Stimulated activated CD4-positive, alpha-beta T cell treated with anti-CD3 and anti-CD28 coated beads, Interleukin-4, amount 100 ng/mL, for 1 hour (primary cell): ENCODE measurements at places on chromosomes 5 and 9.

DNA sequence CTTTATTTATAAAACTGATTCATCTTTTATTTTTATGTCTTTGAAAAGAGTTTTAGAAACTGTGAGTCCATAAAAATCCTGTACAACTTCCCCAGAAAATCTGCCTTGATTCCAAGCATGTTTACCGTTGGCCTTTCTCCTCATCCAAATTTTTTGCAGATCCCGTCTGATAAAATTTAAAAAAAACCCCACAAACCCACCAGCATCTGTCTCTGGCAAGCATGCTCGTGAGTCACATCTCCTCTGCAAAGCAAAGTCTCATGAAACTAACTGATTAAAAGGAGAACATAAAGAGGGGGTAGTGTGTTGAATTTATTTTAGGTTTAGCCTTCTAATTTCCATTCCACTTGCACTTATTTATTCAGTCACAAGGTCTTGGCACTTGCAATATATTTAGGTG is 109.4 kb downstream of the MAT2B start:
- DNase-seq = no peak

- no peak for DNase-seq
Measured at GRCh38 chr5:6083311-6083978, 294.9 kb downstream of the MED10 start.

DNA sequence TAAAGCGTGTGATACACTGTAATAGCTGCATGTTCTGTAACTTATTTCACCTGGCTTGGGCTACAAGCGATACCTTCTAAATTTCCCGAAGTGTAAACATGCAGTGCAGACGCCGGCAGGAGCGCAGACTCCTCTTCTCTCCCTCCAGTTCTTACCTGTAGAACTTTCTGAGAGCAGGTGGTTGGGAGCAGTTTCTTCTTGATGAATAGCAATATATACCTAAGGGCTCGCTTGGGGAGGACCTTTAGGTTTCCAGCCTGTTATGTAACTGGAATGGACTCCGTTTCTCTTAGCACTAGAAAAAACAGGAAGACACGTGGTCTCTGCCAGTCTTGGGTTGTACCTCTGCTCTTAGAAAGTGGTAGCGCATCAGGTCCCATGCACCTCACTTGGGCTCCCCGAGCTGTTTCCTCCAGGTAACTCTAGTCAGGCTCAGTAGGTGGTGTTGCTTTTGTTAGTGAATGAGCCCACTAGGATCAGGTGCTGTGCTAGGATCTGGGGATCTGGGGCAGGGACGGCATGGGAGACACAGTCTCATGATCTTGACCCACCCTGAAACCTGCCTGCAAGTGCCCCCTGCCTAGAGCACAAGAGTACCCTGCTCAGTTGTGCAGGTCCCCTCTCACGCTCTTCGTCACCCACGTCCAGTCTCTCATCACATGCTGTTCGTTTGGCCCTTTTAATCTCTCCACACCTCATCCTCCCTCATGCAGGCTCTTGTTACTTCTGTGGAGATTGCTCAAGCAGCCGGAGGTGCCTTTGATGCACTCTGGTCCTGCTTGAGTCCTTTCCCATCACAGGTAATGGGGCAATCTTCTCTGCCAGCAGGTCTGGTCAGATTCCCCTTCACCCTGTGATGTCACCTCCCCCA is 2.8 kb downstream of the TENT4A start:
- DNase-seq = no peak

DNA sequence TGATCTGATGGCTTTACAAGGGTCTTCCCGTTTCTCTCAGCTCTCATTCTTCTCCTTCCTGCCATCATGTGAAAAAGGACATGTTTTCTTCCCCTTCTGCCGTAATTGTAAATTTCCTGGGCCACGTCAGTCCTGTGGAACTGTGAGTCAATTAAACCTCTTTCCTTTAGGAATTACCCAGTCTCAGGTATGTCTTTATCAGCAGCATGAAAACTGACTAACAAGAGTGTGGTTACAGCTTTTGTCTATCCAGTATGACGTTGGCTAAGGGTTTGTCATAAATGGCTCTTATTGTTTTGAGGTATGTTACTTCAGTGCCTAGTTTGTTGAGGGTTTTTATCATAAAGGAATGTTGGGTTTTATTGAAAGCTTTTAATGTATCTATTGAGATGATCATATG is 501.6 kb downstream of the CAAP1 start:
- no peak for DNase-seq

- DNase-seq = no peak
Measured at GRCh38 chr9:105392531-105392930, 55.3 kb upstream of the FSD1L start.

- no peak for DNase-seq
Measured at GRCh38 chr9:94649100-94649819, 9.9 kb upstream of the FBP1 start.

GRCh38 chr9:113950195-113951031 is 74.3 kb downstream of the ZNF618 start:
- DNase-seq = no peak

DNA sequence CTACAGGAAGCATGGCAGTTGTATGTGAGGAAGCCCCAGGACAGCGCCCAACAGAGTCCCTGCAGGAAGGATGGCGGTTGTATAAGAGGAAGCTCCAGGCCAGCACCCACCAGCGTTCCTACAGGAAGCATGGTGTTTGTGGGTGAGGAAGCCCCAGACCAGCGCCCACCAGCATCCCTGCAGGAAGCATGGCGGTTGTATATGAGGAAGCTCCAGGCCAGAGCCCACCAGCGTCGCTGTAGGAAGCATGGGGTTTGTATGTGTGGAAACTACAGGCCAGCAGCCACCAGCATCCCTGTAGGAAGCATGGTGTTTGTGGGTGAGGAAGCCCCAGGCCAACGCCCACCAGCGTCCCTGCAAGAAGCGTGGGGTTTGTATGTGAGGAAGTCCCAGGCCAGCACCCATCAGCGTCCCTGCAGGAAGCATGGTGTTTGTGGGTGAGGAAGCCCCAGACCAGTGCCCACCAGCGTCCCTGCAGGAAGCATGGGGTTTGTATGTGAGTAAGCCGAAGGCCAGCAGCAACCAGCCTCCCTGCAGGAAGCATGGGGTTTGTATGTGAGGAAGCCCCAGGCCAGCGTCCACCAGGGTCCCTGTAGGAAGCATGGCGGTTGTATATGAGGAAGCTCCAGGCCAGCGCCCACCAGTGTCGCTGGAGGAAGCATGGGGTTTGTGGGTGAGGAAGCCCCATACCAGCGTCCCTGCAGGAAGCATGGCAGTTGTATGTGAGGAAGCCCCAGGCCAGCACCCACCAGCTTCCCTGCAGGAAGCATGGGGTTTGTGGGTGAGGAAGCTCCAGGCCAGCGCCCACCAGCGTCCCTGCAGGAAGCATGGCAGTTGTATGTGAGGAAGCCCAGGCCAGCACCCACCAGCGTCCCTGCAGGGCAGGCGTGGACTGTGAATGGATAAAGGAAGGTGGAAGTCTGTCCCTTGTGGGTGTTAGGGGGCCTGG is 79.0 kb downstream of the DAP start:
- DNase-seq = no peak

DNA sequence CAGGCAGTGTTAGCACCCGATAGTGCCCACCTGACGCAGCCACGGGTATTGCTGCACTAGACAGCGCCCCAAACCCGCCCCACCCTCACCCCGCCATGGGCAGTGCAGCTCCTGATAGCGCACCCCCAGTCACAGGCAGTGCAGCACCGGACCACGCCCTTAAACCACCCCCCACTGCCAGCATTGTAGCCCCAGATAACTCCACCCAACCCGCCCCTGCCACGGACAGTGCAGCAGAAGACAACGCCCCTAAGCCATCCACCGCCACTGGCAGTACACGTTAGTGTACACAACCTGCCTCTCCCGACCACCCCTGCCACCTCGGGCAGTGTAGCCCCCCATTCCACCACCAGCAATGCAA is 825 bp upstream of the PCAT7 start:
- no peak for DNase-seq

GRCh38 chr9:38118862-38119438 is 49.9 kb upstream of the SHB start:
- DNase-seq = no peak

- DNase-seq = no peak
Measured at GRCh38 chr5:174553556-174553955, 170.8 kb upstream of the MSX2 start.

DNA sequence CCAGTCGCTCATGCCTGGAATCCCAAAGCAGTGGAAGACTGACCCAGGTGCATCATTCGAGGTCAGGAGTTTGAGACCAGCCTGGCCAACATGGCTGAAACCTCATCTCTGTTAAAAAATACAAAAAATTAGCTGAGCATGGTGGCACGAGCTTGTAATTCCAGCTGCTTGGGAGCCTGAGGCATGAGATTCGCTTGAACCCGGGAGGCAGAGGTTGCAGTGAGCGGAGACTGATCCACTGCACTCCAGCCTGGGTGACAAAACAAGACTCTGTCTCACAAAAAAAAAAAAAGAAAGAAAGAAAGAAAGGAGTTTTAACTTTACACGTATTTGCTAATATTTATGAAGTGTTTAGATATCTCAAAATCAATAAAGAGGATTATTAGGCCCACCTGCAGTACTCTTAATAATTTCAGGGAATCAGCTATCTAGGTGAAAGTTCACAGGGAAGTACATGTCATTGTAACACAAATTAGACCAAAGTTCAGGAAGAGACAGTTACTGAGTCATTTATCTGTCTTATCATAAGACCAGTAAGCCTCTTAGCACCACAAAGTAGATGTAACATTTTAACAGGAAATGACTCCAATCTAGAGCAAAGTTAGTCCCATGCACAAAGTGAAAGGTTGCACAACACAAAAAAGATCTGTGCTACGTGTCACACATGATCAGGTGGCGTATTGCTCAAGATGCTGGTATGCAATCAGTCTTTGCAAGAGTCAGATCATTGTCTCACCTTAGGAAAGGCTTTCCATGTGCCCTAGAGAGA is 34.1 kb upstream of the PLIN2 start:
- no peak for DNase-seq
